Fibroblast of skin of abdomen (primary cell): ENCODE measurements at places on chromosomes 12 and 14.

DNA sequence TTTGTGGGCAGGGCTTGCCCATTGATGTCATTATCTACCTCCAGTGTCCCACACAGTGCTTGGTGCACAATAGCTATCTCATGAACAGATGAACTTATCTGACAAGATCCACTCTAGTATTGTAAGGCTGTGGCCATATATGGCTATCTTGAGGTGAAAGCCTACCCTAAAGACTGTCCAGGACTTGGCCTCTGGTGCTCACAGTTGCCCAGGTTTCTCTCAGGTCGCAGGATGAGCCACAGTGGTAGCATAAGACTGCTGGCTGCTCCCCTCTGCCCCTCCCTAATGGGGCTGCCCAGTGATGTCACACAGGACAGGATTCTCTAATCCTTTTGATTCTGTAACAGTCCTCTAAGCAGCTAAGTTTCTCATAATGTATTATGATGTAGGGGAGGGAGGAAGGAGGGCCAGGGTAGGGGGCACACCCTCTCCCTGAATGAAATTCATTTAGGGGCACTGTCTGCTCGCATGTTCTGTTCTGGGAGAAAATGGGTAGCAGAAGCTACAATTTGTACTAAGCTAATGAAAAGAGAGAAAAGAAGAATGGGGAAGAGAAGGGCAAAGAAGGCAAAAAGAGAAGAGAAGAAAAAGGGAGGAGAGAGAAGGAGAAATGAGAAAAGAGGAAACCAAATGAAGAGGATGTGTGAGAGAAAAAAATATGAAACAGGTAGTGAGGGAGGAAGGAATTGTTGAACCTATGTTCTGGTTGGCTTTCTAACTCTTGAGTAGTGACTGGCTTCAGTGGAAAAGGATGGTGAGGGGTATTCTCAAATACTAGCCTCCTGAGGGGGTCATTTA is 3.4 kb upstream of the PPM1A start:
- DNase-seq = no peak

DNA sequence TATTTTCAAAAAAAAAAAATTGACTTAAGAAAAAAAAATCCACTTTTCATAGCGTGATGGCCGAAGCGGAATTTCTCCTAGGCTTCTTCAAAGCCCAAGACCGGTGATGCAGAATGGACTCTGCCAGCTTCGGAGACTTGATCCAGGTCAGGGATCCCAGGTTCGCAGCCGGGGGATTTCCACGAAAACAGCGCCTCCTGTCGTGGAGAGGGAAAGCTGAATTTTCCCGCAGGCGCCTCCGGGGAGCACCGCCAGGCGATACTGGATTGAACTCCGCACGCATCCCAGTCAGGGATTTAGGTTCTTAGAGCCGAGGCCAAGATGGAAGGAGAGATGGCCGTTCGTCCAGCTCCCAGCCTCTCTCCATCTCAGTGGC is 2.1 kb downstream of the TTC6 start:
- DNase-seq = no peak

DNA sequence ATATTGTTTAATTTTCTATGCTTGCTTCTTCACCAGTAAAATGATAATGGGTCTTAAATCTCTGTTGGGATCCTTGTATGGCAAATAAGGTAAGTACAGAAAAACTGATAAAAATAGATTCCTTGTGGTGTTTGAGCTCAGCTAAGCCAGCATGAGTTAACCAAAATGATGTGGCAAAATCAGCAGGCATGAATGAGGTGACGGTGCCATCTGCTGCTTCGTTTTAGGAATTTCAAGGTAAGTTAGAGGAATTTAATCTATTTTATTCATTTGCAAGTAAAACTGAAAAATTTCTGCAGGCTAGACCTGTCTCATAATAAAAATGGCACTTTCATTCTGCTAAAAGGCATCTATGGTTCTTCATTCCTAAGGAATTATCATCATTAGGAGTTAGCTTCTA is 10.0 kb upstream of the CLEC7A start:
- DNase-seq = peak; percentile 59

DNA sequence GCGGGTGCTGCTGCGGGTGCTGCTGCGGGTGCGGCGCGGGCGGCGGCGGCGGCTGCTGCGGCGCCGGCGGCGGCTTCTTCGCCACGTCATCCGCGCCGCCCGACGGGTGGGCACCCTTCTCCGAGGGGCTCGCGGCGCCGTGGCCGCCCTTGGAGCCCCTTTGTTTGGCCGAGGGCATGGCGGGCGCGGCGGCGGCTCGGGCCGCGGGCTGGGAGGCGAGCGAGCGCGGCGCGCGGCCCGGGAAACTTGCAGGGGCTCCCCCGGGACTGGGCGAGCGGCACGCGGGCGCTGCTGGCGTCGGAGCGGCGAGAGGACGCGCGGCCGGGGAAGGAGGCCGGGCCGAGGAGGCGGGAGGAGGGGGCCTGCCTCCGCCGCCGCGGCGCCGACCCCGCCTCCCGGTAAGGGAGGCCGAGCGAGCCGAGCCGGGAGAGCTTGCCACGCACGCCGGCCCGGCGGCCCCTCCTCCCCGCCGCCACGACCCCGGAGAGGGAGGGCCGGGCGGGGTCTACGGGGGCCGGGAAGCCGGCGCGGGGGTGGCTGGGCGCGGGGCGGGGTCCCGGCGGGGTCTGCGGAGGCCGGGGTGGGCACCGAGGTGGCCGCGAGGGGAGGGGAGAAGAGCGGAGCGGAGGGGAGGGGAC is at the start of gene CKAP4:
CKAP4 (minus strand) TSS at position 347 of the 638 bp plus-strand sequence; CDS start at position 178, 169 bp downstream.
- DNase-seq = peak; percentile 90

DNA sequence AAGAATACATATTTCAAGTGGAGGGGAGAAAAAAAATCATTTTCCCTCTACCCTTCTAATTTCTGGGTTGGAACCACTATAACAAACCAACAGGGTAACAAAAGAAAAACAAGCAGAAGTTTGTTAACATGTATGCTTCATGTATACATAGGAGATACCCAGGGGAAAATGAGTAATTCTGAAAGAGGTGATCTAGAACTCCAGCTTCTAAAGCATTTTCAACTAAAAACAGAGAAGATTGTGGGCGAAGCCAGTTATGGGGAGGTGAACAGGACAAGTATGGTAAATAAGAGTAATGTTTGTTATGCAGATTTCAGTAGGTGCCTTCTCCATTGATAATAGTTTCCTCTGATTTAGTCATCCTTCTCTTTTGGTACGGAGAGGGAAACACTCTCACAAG is 16.7 kb downstream of the FNTB start:
- DNase-seq = no peak

- peak; percentile 61 for DNase-seq
Observed at GRCh38 chr12:6869049-6870021, 2.0 kb downstream of the TPI1 start.

- DNase-seq = no peak
Observed at GRCh38 chr14:36848213-36848612, 186.6 kb downstream of the PAX9 start.

DNA sequence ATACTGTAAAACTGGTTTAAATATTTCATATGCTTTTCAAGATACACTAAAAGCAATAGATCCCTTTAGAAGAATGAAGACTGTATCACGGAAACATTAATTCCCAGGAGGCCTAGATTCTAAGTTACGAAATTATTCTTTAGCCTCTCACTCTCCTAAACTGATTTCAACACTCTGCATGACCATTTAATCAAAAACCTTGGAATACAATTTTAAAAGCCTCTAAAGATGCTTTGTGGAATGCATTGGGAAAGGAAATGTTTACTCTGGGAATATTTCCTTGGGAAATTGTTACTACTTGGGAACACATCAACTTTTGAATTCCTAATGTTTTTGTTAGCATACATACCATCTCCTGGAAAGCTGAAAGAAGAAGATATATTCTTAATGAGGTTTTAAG is 255.7 kb upstream of the FAR2 start:
- DNase-seq = peak; percentile 58

GRCh38 chr12:77064896-77065360 is 441 bp downstream of the E2F7 start:
- DNase-seq = no peak

DNA sequence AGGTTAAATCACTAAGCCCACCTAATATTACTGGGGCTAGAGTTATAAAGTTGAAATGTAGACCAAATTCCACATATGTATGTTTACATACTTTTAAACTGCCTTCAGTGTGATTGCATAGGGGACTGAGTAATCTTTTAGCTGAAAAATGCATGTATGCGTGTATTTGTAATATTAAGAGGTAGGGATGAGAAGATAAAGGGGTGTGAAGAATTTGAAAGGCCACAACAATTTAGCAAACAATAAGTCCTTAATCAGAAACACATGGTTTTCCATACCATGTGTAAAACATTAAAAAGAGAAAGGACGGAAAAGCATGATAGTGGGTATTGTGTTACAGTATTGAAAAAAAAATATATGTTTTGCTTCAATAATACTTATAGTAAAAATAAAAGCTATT is 919.9 kb upstream of the FLRT2 start:
- DNase-seq = peak; percentile 58

DNA sequence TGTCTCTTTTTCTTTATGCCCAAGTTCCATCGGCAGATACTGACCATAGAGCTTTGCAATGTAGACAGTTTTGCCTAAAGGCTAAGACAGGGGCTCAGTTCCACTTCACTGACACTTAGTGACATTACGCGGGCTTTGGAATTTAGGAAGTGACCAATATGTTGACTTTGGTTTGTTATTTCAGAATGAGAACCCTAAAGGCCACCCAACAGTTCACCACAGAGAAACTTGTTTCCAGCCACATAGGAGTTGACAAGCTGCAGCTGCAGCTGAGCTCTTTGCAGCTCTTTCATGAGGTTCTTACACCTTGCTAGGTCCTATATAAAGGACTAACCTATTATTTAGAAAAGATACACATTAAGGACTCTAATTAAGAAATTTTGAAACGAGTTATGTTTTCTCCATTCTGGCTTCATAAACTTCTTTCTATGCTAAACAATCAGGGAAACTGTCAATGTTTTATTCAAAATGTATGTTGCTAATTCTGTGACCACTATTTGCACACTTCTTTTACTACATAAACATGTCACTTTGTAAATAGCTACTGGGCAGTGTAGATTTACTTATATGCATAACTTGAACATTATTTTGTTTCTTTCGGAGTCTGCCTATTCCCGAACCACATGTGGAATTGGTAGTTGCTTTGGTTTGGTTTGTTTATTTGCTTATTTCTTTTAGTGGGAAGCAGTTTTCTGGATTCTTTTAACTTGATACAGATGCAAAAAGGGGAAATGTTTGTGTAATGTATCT is 18.5 kb upstream of the KLRD1 start:
- DNase-seq = no peak

- DNase-seq = no peak
Observed at GRCh38 chr12:100797786-100798185, 3.2 kb downstream of the ANO4 start.

- no peak for DNase-seq
Observed at GRCh38 chr12:6020930-6021329, 75.9 kb upstream of the ANO2 start.

GRCh38 chr12:111293266-111294009 is 75.5 kb downstream of the PHETA1 start:
- no peak for DNase-seq

DNA sequence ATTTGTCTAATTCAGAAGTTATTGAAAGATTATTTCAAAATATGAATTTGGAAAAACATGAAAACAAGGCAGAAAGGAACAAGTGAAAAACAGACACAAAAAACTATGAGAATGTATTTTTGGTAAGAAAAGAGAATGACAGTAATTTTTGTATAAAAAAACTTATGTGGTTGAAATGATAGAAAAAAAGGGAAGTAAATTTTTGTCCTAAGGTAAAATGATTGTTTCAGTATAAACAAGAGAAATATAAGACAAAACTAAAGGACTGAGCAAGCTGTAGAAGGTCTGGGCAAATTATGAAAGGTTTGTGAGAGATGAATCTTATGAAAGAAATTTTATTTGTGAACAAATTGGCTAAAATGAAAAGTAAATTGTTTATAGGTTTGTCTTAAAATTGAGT is 44.6 kb downstream of the CEP83 start:
- no peak for DNase-seq

DNA sequence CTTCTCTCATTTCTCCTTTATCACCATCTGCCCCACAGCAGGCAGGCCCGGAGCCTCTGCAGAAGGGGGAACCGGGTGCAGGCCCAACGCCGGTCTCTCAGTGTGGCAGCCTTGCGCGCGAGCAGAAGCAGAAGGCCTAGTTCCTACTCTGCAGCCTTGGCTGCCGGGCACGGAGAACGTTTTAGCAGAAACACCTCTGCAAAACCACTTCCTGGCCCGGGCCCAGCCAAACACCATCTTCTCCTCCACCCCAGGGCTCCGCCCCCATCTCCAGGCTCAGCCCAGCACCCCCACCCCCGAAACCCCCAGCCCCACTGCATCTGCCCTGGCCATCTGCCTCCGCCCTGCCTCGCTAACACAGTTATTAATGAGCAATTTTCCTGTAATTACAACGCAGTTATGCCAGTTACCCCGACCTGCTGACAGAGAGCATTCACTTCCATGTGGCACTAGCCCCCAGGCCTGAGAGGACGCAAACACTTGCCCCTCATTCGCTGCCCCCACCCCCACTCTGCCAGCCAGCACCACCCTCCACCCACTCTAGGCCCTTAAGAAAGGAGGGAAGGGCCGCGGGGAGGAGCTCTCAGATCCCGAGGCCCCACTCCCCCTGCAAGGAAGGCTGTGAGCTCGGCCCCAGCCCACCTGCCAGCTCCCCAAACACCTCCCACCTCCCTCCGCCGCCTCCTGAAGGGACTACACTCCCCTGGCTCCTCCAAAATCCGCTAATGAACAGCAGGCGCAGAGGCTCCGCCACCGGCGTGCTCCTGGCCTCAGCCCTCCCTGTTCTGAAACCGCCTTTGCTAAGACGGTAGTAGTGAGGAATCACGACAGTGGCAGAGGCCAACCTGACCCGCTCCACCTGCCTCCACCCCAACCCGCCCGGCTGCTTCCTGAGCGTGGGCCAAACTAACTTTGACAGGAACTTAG is 44.7 kb upstream of the FBRSL1 start:
- DNase-seq = no peak
